ENCODE measurements at places on chromosomes 3 and 15.

- DNase-seq, result peak; percentile 92
Observed at GRCh38 chr15:99076555-99077308, 28.1 kb upstream of the SYNM start.

DNA sequence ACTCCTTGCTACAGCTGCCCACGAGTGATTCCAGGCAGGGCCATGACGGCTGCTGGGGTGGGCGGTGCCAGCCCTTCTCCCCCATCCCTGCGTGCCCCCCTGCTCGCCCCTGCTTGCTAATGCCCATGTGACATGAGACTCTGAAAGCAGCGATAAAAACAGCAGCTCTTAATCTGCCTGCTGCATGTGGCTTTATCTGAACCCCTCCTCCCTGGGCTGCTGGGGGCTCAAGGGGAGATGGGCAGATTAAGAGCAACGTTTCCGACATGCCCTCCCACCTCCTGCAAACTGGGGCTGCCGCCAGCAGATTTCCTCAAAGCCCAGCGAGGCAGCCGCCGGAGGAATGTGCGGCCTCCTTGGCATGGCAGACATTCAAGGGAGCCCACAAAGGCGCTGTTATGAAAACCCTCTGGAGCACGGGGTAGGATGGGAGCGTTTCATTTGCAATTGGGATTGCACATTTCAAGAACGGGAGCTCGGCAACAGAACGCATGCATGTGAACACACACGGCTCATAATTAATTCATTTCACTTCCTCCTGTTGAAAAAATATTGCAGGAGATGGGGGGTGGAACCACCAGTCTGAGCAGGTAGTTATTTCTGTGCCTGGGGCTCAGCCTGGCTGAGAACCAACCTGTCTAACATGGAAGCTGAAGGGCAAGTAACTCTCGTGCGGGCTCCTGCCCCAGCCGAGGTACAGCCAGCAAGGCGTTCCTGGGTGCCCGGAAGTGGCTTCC lies 504.2 kb upstream of the PROK2 start:
- DNase-seq, result peak; percentile 86

DNA sequence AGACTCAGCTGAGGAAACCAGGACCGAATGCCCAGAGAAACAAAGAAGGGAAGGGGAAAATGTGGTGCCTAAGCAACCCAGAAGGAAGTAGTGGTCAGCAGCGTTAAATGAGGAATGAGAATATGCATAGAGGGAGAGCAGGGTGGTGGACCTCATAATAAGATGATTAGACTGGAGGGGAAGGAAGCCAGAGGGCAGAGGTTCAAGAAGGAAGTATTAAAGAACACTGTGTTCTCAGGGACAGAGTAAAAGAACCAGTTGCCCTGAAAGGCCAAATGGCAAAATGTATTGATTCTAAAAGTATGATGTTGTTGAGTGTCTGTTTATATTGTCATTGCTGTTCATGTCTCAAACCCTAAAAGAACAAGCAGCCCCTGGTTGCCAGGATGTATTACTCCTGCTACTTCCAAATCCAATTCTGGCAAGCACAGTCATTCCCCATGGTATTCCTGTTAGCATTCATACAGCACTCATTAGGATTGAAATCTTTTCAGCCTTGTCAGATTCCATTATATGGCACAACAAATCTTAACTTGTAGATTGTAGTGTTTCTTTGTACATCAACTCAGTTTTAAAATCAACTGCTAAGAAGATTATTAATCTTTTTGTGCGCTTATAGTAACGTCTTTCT lies 23.4 kb downstream of the P2RY1 start:
- DNase-seq, result no peak

DNA sequence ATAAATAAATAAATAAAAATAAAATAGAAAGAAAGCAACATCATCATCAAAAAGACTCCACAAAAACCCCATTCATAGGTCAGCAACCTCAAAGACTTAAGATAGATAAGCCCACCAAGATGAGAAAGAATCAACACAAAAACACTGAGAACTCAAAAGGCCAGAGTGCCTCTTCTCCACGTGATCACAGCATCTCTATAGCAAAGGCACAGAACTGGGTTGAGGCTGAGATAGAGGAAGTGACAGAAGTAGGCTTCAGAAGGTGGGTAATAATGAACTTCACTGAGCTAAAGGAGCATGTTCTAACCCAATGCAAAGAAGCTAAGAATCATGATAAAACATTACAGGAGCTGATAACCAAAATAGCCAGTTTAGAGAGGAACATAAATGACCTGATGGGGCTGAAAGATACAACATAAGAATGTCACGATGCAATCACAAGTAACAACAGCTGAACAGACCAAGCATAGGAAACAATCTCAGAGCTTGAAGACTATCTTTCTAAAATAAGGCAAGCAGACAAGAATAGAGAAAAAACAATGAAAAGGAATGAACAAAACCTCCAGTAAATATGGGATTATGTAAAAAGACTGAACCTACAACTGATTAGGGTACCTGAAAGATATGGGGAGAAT lies 26.4 kb downstream of the GNB5 start:
- DNase-seq, result peak; percentile 62

DNA sequence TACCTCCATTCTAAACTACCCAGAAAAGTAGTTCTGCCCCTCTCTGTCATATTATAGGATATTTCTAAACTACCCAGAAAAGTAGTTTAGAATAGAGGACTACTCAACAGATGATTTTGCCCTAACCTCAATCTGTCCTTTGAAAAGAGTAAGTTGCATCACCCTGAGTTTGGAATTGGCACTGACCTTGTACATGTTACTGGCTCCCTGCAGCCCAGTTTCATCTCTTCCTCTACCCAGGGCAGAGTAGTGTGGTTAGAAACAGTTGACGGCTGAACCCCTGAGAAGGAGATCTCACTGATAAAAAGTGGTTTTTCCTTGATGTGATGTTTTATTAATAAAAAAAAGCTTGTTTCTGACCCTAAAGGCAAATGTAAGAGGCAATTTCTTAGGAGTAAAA lies 340.5 kb upstream of the NECTIN3 start:
- peak; percentile 10 for DNase-seq

DNA sequence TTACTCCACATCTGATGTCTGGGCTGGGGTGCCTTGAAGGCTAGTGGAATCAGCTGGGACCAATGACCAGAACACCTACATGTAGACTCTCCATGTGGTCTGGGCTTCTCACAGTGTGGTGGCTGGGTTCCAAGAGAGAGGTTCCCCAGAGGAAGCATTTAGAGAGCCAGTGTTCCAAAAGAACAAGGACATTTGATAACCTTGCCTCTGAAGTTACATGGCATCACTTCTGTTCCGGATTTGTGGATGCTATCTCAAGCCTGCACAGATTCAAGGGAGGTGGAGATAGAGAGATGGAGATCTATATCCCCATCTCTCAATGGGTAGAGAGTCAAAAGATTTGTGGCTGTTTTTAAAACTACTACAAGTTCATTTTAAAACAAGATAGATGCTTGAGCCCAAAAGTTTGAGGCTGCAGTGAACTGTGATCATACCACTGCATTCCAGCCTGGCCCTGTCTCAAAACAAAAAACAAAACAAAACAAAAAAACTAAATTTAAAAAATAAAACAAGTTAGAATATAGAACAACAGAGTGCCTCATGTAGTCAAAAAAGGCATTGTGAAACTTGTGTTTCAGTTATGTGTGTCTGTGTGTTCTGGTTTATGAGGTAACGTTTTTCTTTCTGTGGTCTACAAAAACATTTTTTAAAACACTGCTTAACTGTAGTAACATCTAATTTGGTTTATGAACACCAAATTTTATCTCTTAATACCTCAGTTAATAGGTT lies 44.8 kb downstream of the PDE8A start:
- DNase-seq, result no peak

DNA sequence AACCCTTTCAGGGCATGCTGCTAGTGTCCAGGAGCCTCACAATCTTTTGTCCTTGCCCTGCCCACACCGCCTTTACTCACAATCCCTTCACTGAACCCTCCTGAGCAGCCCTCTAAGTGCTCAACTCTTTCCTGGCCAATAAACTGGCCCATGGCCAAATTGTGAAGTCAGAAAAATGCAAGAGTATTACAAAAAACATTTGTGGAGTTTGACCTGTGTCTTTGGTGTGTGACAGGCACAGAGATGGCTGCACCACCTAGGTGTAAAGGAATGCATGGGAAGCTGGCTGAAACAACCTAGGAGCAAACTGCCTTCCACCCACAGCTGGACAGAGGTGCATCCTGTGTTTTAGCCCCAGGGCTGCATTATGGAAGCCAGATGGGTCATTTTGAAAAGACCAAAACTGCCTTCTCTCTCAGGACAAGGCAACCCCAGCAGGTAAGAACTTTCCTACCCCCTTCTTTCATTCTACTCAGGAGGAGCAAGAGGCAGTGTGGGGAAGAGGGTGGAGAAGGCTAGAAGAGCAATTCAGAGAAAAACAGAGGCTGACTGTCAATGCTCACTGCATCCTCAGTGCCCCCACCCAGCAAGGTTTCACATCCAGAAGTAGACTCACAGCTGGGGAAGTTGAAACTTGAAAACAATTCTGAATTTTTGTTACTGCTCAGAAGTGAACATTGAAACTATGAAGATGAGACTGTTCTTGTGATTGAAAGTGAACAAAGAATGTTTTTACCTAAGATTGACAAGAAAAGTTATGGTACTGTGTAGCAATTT lies 78.6 kb downstream of the TRIM42 start:
- no peak for DNase-seq

DNA sequence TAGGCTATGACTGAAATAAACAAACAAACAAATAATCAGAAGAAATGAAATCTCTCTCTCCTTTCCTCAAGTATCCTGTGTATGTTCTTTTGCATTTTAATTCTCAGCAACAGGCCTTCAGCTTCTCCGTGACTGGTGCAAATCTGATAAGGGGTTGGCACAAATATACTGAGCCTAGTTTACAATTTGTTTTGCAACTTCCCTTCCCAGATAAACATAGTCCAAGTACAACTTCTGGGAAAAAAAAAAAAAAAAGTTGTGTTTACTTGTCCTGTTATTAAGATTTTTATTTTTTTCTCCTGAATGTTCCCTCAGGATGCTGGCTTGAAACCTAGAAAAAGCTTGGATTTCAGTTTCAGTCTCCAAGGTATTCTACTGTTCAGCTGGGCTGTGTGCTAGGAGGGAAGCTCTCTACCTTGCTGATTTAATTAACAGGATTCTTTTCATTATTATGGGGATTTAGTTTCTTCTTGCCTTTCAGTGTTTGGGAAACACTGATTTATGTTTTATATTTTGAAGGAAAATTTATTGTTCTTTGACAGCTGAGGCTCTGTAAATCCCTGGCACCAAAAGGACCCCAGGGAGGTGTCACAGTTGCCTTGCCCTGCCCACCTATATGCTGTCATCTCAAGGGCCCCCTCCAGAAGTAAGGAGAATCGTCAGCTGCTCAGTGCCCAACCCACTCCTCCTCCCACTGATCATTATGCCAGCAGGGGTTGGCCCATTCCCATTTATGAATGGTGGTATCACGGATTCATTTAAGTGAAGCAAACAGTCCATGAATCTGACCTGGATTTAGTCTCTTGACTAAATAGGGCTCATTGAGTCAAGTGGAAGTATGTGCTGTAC lies 185.2 kb downstream of the MEIS2 start:
- DNase-seq, result no peak

DNA sequence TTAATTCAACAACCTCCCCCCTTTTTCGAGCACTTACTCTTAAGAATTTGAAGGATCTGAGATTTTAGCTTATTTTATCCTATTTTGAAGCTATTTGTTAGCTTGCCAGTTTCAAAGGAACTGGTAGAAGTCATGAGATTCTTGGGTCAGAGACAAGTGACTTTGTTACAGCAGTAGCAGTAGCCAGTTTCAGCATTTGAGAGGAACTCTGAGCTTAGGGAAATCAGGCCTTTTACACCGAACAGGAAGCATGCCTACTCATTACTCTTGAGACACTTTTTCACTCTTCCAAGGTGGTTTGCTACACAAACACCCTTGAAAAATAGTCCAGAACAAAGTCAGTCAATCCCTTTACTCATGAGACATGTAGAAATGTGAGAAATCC lies 24.5 kb upstream of the TM4SF1 start:
- no peak for DNase-seq

Data from fibroblast of upper back skin (primary cell).